ENCODE measurements at places on chromosomes 6 and 20.
A peak's percentile ranks its signal among the peaks of the same experiment; 100 is the strongest.

DNA sequence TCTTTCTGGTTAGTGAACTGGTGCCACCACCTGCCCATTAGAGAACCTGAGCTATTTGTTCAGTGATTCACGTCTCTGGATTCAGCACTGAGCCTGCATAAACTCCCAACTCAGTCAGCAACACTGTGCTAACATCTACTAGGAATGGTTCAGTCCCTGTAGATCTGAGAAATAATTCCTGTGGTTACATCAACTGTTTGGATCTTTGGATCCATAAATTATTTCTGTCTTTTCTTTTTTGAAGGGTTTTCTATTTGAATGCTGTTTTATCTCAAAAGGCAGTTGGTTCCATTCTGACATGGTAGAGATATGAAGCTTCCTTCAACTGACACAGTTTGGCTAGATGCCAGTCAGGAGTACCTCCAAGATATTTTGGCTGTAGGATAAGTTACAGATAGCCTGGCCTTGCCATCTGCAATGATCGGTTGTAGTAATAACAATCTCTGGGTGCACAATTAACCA is 125.9 kb downstream of the TRMT11 start:
- no peak for DNase-seq

GRCh38 chr6:126167726-126168125 is 172.2 kb upstream of the CENPW start:
- DNase-seq: no peak

DNA sequence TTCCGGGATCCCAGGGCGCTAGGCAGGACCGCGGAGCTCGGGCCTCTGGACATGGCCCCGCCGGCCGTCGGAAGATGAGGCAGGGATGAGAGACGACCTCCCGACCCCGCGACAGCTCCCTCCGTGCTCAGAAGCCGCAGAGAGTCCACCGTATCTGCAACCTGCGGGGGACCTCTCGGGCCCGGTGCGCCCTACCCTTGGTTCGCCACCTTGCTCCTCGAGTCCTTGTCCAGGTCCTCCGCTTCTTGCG is 301 bp downstream of the PPP1R3D start:
- DNase-seq: no peak

DNA sequence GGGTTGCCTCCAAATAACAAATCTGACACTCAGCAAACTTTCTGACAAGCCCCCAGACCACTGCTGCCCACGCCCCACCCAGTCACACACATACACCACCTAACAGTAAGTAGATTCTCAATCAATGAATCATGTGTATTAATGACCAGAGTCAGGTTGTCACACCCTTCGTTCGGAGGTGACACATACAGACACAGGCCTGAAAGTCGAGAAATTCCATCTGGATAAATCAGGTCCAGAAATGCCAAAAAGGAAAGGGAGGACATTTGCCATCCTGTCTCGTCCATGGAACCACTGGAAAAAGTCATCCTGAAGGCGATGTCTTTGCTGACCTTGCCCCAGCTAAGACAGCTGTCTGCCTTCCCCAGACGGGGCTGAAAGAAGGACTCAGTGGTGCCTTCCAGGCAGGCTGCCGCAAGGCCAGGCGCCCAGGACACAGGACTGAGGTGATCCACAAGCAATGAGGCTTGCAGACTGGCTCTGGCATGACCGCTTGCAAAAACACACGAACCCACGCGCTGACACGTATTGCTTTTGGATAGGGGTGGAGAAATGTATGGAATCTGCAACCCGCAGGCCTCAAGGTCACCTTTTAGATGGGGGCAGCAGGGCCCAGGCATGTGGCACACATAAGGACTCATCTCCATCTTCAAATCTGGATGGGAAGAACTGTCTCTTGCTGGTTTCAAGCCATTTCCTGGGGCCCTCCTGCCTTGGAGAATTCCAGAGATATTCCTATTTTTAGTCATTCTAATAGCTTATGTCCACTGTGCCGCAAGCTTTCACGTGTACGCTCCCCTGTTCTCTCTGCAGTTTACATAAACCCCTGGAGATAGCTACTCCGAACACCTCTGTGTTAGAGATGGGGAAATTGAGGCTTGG is 9.0 kb downstream of the NFATC2 start:
- DNase-seq: no peak

DNA sequence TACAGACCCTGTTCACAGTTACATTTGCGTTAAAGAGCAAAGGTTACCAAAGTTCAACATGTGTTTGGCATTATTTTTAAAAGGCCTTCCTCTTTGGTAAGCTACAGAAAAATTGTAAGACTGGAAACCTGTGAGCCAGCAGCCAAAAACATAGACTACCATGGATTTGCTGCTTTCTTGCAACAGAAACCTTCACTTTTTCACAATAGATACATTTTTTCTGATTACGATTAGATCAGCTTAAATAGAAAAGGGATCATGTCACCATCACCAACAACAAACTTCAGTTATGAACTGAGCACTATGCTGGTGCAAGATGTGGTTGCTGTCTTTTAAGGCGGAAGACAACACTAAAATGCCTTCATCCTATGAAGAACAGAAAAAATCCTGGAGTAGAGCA is 112.3 kb upstream of the MARCKS start:
- no peak for DNase-seq

DNA sequence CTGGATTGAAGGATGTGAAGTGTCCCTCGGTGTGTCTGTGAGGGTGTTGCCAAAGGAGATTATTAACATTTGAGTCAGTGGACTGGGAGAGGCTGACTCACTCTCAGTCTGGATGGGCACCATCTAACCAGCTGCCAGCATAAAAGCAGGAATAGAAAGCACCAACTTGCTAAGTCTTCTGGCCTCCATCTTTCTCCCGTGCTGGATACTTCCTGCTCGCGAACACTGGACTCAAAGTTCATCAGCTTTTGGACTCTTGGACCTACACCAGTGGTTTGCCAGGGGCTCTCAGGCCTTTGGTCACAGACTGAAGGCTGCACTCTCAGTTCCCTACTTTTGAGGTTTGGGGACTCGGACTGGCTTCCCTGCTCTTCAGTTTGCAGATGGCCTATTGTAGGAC is 220.3 kb upstream of the LRFN2 start:
- DNase-seq: no peak

DNA sequence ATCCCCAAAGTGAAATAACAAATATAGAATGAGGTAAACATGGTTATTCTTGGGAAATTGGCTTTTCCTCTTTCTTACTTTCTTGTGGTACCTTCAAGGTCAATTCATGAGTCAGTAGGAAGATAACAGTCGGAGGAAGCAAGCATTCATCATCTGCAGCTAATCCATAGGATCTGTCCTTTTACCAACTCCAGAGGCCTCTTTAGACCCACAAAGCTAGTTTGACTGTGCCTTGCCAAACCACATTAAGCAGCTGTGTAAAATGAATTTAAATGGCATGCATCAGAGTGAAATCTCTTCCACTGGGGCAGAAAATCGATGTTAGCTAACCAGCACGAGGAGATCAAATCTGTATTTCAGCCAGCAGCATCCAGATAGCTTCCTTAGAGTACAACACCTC is 171.3 kb downstream of the TMEM242 start:
- no peak for DNase-seq

GRCh38 chr6:37155394-37156312 is 14.3 kb upstream of the PIM1 start:
- no peak for DNase-seq

DNA sequence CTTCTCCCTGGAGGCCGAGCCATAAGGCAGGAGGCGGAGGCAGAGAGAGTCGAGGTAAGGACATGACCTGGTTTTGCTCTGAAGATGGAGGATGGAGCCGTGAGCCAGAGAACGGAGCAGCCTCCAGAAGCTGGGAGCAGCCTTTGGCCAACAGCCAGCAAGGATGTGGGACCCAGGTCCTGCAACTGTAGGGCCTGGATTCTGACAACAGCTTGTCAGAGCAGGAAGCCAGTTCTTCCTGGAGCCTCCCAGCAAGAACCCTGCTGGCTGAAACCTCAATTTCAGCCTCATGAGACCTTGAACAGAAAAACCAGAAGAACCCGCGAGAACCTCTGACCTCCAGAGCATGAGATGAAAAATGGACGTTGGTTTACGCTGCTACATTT is 13.4 kb upstream of the MRGBP start:
- no peak for DNase-seq

GRCh38 chr6:157539900-157540752 is 159.1 kb downstream of the ZDHHC14 start:
- no peak for DNase-seq

DNA sequence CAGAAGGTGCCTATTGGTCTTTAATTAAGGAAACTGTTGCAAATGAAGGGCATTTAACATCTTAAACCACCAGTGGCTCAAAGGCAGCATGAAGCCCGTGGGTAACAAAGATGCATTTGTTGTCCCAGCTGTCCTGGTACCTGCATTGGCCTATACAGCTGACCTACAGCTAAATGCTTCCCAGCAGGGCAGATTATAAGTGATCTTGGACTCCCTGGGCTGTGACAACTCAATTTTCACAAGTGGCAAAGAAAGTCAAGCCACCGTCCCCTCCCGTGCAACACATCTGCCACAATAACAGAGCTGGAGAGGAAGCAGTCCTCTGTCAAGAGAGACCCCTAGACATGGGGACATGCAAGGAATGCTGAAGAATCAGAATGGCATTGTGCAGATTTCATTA is 31.5 kb upstream of the EDN3 start:
- DNase-seq: no peak

- DNase-seq: no peak
Observed at GRCh38 chr6:7578931-7579330, 11.1 kb upstream of the SNRNP48 start.

GRCh38 chr6:12605888-12606345 is 110.7 kb upstream of the PHACTR1 start:
- peak; percentile 9 for DNase-seq

DNA sequence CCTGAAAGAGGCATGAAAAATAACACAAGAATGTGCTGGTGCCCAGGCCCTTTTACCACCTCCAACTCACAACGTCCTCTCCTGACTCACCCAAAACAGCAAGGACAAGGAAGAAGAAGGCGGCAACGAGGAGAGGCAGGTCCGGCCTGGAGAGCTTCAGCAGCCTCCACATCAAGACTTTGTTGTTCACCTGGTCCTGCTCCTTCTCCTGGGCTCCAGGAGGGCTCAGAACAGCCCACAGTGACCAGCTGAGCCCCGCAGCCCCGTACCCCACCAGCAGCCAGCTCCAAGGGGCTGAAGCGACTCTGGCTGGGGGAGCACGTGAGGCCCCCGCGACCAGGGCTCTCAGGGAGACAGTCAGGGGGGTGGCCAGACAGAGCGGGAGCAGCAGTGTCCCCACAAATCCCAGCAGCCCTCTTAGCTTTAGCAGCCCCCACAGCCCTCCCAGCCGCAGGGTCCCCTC is 857 bp downstream of the TAP2 start:
- DNase-seq: no peak

DNA sequence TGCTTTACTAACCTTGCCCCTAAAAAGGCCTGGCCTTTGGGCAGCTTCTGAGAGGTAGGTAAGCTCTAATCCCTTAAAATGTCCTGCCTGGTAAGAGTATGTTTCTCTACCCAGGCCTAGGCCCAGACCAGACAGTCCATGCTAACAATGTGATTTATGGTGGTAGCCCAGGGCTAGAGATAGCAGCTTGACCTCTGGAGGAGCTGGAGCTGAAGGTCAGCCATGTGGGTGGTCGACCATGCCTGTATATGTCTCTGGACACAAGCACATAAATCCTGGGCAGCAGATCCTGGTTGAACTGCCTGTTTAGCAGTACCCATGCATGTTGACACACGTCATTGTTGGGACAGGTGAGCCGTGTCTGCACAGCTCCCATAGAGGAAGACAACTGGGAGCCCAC is 62.1 kb upstream of the PHACTR1 start:
- DNase-seq: no peak

DNA sequence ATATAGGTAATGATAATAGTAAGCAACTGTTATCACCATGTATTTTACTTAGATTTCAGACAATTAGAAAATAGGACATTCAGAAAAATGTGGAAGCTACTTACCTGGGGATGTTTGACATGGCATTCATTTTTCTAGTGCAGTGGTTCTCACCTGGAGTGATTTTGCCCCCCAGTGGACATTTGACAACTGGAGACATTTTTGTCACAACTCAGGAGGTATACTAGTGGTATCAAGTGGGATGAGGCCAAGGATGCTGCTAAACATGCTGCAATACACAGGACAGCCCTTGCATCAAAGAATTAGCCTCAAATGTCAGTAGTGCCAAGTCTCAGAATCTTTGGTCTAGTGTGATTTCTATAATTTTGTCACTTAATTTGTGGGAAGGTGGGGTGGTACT is 36.1 kb downstream of the NUS1 start:
- DNase-seq: no peak

- DNase-seq: no peak
Observed at GRCh38 chr20:44650771-44651433, 597 bp downstream of the ADA start.

- DNase-seq: no peak
Observed at GRCh38 chr20:12847872-12848271, 160.9 kb upstream of the SPTLC3 start.

DNA sequence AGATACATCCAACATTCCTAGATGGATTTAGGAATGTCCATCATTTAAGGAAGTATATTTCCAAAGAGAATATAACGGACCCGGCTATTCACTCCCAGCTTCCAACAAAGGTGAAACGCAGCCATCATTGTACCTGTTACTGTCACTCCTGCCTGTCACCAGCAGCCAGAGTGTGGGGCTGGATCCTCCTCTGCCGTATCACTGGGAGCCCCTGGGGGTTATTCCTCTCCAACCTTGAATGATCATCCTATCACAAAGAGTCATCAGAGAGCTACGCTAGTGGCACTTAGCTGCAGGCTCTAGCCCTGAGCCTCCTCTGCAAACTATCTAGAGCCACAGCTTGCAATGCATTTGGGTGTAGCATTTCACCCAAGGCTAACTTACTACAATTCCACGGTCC is 73.6 kb upstream of the NHSL1 start:
- no peak for DNase-seq

DNA sequence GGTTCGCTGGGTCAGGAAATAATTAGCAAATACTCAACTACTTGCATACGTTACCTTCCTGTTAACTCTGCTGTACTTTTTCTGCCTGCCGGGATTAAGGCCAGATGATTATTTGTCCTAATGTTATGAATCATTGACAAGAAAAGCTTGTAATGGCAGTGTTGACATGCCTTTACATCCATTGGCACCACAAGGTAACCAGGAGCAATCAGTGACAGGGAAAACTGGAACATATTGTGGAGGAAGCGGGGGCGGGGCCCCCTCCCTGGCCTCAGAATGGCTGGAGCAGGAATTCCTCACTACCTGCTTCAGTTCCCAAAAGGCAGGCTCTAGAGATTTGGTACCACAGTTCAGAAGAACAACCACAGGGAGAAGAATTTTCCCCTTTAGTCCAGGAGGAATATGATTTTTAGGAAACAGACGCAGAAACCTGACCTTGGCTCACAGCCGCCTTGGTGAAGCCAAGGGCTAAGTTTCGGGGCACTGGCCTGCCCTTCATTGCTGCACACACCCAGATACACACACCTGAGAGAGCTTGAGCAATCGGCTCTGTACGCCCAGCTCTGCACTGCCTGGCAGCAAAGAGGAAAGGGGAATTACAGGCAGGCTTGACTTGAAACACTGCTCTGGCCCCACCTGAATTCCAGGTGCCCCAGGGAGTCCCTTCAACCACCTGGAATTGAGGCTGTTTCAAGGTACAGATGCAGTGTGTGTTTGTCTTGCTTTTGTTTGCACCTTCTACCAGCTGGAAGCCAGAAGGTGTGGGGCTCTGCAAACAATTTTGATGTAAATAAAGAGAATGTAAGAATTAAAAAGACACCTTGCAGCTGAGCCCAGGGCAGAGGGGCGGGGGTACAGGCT is 89.8 kb downstream of the MYB start:
- DNase-seq: no peak

- DNase-seq: no peak
Observed at GRCh38 chr6:43054206-43054943, 724 bp upstream of the CUL7 start.
